ENCODE measurements at places on chromosomes 1 and 21.

DNA sequence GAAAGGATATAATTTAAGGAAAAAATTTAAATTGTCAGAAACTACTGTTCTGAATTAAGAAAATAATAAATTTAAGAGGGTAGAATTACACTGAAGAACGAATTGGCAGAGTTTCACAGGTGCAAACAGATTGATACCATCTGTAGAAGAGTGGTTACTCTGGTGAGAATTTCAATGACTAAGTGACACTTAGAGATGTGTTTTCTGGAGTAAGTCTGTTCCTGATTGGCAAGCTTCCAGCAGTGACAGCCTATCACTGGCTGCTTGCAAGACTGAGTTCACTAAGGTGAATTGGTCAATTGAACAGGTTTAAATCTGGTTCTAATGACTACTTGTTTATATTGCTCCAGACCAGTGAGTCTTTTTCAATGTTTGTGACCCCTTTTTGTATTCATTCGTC, 838.2 kb upstream of the RGS18 start:
- DNase-seq: no peak

DNA sequence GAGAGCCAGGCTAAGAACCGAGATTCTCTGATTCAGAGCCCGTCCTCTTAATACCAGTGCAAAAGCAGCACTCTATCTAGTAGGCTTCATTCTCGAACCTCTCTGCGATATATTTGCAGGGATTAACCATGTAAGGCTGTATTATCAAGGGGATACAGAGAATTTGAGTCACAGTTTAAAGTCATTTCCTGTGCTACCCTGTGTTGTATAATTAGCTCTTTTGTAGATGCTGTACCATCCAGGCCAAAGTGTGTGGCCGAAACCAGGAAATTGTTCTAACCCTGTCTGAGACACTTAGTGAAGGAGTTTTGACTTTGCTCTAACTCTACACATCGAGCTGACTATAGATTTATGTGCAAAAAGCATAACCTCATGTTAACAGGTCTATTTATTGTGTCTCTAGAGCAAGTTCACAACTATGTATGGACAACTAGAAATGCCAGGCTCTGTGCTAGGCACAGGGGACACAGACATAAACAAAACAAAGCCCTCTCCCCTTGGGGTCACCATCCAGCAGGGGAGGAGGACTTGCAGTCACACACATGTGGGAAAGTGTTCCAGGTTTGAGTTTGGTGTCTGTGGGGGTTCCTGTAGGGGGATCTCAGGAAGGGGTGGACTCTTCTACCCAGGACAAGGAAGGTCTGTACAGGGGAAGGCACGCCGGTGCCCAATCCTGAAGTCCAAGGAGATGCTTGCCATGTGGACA, 182.2 kb downstream of the DHRS3 start:
- no peak for DNase-seq

DNA sequence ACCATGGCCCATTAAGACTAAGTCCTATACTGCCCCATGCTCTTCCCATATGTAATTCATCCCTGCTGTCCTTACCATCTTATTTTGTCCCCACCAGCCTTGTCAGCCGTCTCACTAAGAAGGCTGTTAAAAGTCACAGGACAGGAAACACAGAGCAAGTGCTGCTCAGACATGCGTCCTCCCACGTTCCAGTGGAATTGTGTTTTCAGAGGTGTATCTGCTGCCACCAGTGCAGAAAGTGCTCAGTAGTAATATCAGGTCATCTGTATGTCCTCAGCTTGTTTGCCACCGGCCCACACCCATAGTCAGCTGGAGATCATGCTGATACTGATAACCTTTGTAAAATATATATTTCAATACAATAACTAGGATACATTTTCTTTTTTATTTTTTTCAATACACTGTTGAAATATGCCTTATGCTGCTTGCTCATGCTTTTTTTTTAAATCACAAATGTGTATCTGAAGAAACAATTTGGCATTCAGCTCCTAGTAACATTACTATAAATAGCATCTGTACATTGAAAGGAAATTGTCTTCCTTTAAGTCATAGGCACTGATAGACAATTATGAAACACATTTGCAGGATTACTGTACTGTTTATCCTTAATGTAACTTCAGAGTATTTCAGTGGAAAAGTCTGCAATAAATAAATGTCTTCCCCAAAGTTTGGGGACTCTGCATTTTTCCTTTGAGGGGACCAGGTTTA, 156.9 kb downstream of the EDEM3 start:
- no peak for DNase-seq

DNA sequence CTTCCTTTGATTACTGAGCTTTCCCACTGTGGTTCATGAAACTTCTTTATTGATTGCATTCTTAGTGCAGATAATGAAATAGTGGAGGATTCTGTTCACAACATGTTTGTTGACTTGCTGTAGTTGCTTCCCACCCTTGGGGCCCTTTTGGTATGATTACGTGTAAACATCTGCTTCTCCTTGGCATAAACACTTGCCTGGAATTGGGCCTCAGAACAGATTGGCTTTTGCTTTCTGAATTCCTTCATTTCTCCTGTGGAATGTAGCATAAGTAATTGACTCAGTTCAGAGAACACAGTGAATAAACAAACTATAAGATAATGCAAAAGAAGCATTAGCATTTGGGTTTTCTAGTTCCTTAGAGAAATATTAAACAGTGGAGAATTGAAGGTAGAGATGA, 59.5 kb upstream of the LAMC2 start:
- no peak for DNase-seq

- DNase-seq: no peak
Observed at GRCh38 chr1:17576519-17576853, 37.0 kb downstream of the ARHGEF10L start.

DNA sequence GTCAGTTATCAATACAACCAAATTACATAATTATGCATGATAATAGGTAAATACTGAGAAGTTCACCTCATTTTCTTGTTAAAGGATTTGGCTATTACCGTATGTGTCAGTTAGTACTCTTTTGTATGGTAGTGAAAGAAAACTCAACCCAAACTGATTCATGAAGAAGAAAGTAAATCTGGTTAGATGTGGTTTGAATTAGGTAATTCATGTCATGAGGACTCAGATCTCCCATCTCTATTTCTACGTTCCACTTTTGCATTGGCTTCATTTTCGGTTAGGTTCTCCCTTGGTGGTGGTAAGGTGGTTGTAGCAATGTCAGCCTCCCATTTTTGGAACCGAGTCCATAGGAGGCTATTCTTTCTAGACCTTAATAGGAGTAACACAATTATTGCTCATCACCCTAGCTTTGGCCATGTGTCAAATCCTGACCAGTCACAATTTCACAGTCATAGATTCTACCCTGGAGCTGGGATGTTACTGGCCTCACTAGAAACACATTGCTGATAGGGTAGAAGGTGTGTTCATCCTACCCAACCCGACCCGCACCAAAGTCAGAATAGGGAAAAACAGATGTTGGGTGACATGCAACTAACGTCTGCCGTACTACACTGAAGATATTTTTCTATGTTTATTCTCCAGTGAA, 97.6 kb downstream of the OSBPL9 start:
- DNase-seq: no peak

DNA sequence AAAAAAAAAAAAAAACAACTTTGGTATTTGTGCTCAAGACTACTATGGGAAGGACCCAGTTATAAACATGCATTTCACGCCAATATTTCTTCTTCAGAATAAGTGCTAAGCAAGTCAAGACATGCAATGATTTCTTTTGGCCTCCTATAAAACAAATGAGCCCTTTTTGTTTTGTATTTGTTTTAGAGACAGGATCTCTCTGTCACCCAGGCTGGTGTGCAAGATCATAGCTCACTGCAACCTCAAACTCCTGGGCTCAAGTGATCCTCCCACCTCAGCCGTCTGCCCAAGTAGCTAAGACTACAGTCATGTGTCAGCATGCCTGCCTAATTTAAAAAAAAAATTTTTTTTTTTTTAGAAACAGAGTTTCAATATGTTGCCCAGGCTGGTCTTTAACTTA, 348.7 kb downstream of the PCP4 start:
- DNase-seq: no peak

- no peak for DNase-seq
Observed at GRCh38 chr21:31449921-31450535, 106.0 kb upstream of the TIAM1 start.

DNA sequence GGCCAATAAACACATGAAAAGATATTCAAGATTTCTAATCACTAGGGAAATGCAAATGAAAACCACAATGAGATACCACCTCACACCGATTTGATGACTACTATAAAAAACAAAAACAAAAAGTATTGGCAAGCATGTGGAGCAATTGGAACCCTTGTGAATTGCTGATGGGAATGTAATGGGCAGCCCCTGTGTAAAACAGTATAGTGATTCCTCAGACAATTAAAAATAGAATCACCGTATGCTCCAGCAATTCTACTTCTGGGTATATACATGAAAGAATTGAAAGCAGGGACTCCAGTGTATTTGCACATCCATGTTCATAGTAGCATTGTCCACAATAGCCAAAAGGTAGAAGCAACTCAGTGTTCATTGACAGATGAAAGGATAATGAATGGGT, 12.9 kb upstream of the C1orf115 start:
- no peak for DNase-seq

DNA sequence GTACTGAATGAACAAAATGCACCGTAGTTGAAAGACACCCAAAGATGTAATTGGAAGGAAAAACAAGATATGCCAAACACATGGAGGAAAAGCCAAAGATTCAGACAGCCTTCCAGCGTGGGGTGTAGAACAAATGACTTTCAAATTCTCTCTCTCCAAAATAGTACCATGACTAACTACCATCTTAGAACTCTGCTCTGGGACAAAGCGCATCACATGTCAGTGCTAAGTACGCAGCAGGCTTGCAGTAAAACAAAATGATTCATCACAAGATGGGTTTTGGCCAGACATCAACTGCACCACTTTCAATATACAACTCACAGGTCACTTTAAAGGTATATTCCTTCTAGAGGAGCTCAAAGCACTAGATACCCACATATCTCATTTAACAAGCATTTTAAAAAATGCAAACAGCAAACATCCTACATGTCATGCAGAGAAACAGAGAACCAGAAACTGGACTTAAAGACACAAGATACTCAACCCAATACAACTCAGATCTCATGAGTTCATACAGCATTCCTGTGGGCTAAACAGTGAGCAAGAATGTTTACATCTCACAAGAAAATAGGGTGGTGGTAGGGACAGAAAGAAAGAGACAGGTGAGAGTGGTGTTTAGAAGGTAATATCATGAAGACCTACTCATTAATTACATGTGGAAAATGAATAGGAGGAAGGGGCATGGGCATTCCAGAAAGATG, 75.7 kb downstream of the BCAR3 start:
- no peak for DNase-seq

DNA sequence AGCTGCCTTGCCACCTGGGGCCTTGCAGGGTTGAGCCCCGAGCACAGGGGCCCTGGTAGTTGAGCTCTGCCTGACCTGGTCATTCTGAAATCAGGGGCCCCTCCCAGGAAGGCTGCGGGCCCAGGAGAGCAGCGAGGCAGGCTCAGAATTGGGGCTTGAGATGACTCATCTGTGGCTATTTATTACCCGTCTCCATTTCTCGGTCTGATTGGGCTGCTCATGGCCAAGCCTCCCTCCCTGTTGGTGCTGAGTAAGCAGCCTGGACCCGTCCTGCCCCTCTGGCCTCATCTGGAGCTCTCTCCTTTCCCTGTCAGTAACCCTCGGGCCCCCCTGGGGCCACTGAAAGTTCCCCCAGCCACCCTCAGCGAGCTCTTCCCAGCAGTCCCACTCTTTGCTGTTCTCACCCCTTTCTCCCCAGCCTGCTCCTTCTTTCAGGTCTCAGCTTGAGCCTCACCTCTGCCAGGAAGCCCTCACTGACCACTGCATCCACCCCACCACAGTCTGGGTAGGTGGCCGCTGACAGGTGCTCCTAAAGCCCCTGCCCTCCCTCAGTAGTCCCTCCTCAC, 11.0 kb upstream of the TNFRSF8 start:
- no peak for DNase-seq

- no peak for DNase-seq
Observed at GRCh38 chr1:218575079-218575478, 229.9 kb downstream of the TGFB2 start.

DNA sequence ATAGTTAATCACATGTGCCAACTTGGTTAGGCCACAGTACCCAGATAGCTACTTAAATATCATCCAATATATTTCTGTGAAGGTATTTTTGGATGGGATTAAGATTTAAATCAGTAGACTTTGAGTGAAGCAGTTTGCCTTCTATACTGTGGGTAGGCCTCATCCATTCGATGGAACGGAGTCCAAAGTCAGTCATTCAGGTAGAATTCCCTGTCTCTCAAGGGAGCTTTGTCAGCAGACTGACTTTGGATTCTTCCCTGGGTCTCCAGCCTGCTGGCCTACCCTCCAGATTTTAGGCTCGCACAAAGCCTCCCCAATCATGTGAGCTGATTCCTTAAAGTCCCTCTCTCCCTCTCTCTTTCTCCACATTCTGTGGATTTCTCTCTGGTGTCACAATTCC, 145.1 kb upstream of the MAGI3 start:
- DNase-seq: no peak

GRCh38 chr1:178947677-178947981, 76.8 kb upstream of the ANGPTL1 start:
- no peak for DNase-seq

DNA sequence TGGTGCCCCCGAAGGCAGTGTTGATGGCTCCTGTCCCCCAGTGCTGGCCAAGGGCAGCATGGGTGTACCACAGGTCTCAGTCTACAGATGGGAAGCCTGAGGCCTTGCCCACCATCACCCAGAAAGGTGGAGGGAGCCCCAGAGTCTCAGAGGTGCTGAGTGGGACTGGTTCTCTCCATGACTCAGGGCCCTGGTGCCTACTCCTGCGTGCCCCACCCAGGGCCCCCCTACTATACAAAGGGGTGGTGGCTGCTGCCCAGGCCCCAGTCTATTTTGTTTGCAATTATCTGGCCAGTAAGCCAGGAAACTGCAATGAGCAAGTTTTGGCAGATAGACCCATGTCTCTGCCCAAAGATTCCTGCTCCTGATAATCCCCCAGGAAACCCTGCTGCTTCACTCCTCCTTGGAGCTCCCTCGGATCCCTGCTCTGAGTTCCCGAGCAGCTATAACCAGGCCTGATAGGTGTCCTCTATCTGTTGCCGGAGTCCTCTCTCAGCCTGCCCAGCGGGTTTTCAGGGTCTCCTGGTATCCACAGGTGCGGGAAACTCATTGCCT, 41.7 kb downstream of the EDN2 start:
- DNase-seq: no peak

GRCh38 chr1:62398377-62398776, 38.5 kb upstream of the USP1 start:
- no peak for DNase-seq

DNA sequence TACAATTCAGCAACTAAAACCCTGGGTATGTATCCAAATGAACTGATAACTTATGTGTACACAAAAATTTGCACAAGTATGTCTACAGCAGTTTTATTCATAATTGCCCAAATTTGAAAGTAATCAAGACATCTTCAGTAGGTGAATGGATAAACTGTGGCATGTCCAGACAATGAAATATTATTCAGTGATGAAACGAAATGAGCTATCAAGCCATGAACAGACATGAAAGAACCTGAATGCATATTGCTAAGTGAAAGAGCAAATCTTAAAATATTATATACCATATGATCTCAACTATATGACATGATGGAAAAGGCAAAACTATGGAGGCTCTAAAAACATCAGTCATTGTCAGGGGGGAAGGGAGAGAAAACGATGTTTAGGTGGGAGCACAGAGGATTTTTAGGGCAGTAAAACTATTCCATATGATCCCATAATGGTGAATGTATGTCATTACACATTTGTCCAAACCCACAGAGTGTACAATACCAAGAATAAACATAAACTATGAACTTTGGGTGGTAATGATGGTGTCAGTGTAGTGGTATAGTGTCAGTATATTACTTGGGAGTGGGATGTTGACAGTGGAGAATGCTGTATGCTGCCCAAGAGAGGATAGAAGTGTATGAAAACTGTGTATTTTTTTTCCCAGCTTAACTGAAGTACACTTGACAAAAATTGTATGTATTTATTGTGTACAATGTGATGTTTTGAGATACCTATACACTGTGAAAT, 92.8 kb upstream of the PPP2R5A start:
- DNase-seq: no peak

Data from activated T-cell treated with anti-CD3 and anti-CD28 coated beads for 4 hours (primary cell).